ENCODE measurements at places on chromosomes 5 and 9. TPM values are rescaled to one million over a fixed set of nuclear protein-coding genes. Genes with fewer than 3 reads are reported as not detected.

Gene CDKN2B-AS1
- polyA plus RNA-seq = 0.39 TPM

Gene PPP3R2
- 0.07 TPM for polyA plus RNA-seq

Gene STPG3
- 0.69 TPM for polyA plus RNA-seq

Gene NEUROG1
- not detected for polyA plus RNA-seq

Gene CDX1
- 0.34 TPM for polyA plus RNA-seq

Gene ORM1
- polyA plus RNA-seq = 6.6 TPM

Gene ORM2
- 1.7 TPM for polyA plus RNA-seq

Gene MRRF
- polyA plus RNA-seq = 53.0 TPM

Gene UTP15
- polyA plus RNA-seq = 14.6 TPM

Gene GRM6
- polyA plus RNA-seq = 2.2 TPM

Gene IFNA13
- polyA plus RNA-seq = 0.14 TPM

Gene GARIN3
- not detected for polyA plus RNA-seq

Gene SPATA31D4
- not detected for polyA plus RNA-seq

DNA sequence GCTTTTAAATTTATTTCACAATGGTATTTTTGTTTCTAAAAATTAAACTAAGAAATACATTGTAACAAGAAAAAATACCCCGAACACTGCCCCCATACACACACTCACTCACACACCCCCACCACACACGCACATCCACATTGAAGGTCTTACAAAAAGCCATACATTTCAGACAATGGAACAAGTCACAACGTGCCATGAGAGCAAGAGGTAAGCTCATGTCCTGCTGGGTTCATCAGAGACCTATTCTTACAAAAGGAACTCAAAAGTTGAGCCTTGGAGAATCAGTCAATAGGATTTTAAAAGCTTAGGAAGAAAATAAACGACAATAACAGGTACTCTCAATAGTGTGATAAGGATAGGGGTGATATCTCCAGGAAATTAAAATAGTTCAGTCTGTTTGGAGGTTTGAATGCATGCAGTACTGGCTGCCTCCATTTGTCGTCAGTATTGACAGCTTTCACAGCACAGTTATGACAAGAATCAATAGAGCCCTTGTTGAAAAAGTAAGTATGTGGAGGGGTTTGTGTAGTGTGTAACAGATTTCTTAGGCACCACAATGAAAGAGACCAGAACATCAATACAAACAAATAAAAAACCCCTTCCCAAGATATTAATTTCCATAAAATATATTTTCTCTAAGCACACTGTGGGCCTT, 1826.2 kb upstream of the CDH6 start:
- DNase-seq = no peak

DNA sequence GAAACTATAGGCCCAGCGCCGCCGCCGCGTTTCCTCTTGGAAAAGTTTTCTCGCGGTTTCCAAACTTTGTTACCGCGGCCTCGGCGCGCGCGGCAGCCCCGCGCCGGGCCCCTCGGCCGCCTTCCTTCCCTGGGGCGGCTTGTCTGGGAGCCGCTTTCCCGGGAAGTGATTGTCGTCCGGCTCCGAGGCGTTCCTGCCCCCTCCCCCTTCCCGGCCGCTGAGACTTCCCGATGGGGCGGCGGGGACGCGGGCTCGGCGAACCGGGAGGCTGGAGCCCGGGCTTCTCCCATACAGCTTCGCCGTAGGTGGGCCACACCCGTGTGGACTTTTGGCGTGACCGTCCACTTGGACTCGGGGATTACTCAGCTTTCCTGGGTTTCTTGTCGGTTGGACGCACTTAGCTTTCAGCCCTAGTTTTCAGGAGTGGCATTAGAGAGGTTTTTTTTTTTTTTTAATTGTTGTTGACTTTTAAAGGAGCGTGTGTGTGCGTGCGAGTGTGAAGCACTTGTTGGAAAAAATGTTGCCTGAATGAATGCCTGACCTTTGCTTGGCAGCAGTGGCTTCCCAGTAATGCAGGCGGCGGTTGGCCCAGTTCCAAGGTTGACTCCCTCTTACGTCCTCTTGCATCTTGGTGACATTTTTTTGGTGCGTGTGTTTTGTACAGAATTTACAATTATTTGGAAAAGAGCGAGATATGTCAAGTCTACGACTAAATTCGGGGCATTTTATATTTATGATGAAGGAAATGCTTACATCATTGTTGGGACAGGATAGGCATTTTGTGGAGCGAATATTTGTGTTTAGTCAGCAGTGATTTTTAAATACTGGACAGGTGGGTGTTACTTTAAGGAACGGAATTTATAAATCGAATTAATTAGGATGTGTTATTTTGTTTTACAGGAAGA, 821 bp downstream of the CTNNA1 start:
- peak; percentile 91 for DNase-seq

- DNase-seq = peak; percentile 12
These were observed 72.3 kb downstream of the SLCO4C1 start for GRCh38 chr5:102223542-102224477.

- no peak for DNase-seq
These were observed 16.5 kb upstream of the STXBP1 start for GRCh38 chr9:127595611-127596010.

- no peak for DNase-seq
These were observed 84.9 kb downstream of the ADAMTS12 start for GRCh38 chr5:33806738-33807442.

DNA sequence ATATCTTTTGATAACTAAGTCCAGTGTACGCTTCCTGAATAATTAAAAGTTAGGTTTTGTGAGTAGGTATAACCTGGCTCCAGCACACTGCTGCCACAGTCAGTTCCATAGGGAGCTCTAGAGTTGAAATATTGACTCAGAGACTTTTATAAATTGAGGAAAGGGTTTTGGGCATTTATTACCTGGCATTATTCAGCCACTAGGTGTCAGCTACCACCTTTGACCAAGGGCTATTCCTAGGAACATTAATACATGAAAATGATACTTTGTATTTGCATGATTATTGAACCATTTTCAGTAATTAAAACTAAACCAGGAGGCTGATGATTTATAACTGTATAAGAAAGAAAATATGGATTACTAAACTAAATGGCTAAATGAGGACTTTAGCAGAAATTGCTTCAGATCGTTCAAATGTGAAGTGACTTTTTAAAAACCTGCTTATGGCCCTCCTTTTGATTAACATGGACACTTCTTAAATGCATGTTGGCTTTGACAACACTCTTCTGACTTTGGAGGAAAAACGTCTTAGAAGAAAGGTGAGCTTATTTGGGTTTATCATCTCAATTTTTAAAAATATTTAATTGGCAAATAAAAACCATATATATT, 83.0 kb downstream of the SMC2 start:
- peak; percentile 5 for DNase-seq

DNA sequence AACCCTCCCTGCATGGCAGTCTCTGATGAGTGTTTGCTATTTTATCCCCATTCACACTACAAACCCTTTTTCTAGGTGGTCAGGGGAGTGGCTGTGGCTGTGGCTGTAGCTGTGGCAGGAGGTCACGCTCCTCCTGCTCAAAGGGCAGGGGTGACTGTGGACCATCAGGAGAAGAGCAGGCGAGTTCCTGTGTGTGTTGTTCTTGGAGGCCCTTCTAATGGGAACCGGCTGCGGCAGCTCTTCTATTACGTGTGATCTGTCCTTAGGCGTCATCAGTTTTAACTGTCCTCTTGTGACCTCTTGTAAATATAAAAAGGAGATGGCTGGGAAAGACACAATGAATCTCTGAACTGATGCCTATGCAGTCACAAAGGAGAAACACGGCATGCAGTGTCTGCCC, 65.1 kb downstream of the ANKH start:
- no peak for DNase-seq

GRCh38 chr9:86407022-86407421, 52.8 kb upstream of the TUT7 start:
- no peak for DNase-seq

GRCh38 chr5:10301266-10301665, 6.4 kb downstream of the CMBL start:
- DNase-seq = no peak

DNA sequence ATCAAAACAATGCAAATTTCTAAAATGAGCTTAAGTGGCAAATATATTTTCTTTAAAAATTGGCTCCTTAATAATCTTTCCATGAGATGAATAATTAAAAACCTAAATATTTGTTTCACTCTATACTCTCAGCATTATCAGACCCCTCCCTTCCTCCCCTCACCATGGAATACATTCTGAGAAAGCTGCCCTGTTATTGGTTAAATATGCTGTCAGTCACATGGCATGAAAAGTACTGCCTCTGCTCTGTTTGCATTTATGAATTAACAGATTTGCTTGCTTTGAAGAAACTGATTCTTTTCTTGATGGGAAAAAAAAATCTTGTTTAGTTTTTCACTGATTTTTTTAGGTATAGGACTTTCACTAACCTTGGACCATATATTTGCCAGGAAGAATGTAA, 17.0 kb upstream of the RPS23 start:
- DNase-seq = no peak

DNA sequence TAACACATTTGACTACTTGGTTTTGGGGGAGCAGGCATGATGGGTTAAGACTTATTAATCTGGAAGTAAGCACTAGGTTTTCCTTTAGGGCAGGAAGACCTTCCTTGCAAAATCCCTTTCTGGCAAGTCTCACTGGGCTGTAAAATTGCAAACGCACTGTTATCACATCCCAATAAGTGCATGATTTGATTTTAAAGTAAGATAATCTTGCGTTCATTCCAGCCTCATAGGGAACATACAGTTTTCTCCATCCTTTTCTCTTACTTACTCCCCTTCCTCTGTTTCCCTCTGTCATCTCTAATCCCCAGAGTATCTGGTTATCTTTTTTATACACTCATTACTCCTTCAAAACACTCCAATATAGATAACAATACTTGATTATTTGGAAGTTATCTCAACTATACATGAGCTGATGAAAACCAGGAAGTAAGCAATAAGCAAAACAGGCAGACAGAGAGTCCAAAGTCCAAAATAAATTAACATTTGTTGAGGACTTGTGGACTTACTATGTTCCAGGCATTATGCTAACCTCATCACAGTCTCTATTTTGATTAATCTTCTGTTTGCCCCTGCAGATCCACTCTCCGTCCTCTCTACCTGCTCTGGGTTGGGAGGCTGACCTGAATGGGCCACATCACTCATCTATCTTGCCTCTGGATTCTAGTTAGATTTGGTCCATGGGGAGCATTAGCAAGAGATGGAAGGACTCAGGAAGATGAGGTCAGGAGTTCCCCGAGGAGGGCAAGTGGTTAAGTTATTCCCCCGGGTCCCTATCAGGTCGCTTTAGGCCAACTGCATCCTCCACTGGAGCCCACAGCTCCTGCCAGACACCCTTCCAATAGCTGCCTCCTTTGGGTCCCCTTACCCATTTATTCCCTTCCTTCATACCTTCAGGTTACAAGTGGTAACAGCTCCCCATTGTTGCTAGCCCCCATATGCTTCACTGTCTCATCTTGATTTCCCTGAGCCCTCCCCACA, 60.2 kb downstream of the SLC22A5 start:
- DNase-seq = no peak

DNA sequence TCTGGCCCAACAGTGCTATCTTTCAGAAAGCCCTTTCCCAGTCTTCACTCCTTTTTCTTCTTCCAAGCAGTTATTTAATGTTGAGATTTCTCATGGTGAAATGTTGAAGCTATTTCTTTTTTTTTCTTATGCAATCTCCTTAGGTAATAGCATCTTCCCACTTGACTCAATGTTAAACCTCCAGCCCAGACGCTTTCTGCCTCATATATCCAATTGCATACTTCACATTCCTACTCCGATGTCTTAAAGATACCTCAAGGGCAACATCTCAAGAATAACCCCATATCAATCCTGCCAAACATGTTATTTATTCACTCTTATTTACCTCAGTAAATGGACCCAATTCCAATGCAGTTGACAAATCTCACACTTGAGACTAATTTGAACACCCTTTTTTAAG, 187.3 kb downstream of the CDH12 start:
- DNase-seq = no peak

GRCh38 chr5:151101151-151101550, 20.3 kb upstream of the TNIP1 start:
- DNase-seq = no peak

- peak; percentile 91 for DNase-seq
These were observed at the start of gene RALGDS for GRCh38 chr9:133121198-133121914. TSS of gene RALGDS (minus strand) at chr9:133121240. CDS start at chr9:133121154, 86 bp downstream.

DNA sequence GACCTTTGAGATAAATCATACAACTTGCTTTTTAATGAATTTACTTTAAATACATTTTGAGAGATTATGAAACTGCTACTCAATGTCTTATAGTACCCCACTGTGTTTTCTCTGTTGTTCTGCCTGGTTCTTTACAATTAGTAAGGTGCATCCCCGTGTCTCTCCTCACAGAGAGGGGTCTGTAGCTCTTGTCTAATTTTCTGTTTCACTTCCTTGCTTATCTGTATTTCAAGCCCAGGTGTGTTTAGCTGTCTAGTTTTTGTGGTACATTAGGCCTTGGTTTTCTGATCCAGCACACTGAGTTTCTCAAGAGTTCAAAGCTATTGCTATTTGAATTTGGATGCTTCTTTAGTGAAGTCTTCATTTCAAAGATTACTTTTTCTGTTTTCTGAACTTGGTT, 105.1 kb downstream of the MAST4 start:
- no peak for DNase-seq

DNA sequence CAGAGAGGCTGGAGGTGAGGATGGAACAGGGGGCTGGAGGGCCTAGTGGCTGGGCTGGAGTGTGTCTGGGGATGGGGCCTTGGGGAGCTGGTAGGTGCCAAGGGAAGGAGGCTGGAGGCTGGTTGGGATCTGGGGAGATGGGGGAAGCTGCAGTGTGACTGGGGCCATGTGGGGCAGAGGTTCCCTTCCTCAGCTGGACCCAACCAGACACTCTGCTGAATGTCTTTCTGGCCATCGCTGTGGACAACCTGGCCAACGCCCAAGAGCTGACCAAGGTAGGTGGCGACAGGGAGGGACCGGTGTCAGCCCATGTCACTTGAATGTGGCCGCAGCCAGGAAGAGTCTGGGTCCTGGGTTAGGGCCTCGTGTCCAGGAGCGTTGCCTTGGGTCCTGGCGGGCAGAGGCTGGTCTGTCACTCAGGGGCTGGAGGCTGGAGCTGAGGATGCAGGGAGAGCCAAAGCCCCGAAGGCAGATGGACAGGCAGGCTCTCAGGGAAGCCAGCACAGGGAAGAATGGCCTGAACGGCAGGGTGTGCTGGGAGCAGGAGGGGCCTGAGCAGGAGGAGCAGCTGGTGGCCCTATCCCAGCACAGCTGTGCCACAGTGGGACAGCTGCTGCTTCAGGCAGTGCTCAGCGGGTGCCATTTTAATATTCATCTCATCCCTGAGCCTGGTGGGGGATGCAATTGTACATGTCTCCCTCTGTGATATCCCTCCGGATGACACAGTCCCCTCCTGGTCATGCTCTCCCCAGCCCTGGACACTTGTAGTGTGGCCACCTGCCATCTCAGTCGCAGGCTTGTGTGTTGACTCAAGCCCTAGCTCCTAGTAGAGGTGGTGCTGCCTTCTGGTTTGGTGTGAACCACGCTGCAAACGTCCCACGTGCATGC, 132.5 kb downstream of the CACNA1B start:
- DNase-seq = peak; percentile 45

GRCh38 chr5:135365281-135365680, 33.8 kb downstream of the MACROH2A1 start:
- DNase-seq = no peak

GRCh38 chr9:93315118-93315517, 131.2 kb downstream of the WNK2 start:
- no peak for DNase-seq

DNA sequence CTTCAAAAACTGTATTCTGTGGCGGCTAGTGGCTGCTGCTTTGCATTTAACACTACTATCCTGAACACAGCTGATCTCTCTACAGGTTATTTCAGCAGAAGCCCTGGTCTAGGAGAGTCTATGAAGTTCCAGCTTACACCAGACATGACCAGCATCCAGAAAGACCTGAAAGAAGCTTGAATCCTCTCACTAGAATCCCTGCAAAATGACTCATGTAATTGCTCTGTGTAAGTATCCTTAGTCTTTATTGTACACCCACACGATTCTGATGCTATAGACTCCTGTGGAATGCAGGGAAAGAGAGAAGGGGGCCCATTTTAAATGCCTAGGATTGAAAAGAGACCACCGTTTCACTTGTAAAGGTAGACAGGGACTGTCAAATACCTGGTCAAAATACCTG, 859 bp upstream of the GRIA1 start:
- no peak for DNase-seq

Data from left lung (tissue), 14 donors.